Activated naive CD8-positive, alpha-beta T cell treated with anti-CD3 and anti-CD28 coated beads, Interleukin-2, amount 50 U/mL, for 24 hours (primary cell): ENCODE measurements at places on chromosomes 11 and 22.

GRCh38 chr11:127003260-127003981 is 2.9 kb upstream of the KIRREL3 start:
- peak; percentile 4 for DNase-seq
- no peaks in the 10 kb centered on the region for H3K36me3 ChIP-seq
- H3K4me3 ChIP-seq = no peak overlapping the region
- peaks cover 40% of the 10 kb centered on the region for H3K27me3 ChIP-seq
- no peaks in the 10 kb centered on the region for H3K4me1 ChIP-seq
- no peak overlapping the region for H3K27ac ChIP-seq

DNA sequence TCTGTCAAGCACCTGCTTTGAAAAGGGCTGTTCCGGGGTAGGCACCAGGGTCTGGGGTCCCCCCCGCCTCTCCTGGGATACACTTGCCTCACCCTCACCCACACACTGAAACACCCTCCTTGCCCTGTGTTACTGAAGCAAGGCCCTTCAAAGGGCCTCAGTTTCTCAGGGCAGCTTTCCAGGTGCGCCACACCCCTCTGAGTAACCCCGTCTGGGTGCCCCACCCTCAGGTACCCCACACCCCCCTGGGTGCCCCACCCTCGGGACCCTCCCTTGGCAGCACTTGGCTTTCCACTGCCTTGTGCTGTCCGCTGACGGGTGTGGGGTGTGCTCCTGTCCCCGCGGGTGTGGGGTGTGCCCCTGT is 413.6 kb downstream of the TBC1D22A start:
- H3K4me1 ChIP-seq = no peaks in the 10 kb centered on the region
- DNase-seq = no peak
- no peak overlapping the region for H3K4me3 ChIP-seq
- no peaks in the 10 kb centered on the region for H3K27me3 ChIP-seq
- H3K36me3 ChIP-seq = peaks cover 29% of the 10 kb centered on the region

GRCh38 chr11:1665313-1665712 is 31.7 kb upstream of the KRTAP5-6 start:
- no peak overlapping the region for H3K4me3 ChIP-seq
- no peaks in the 10 kb centered on the region for H3K36me3 ChIP-seq
- no peak overlapping the region for H3K27ac ChIP-seq
- peaks cover 8% of the 10 kb centered on the region for H3K4me1 ChIP-seq

DNA sequence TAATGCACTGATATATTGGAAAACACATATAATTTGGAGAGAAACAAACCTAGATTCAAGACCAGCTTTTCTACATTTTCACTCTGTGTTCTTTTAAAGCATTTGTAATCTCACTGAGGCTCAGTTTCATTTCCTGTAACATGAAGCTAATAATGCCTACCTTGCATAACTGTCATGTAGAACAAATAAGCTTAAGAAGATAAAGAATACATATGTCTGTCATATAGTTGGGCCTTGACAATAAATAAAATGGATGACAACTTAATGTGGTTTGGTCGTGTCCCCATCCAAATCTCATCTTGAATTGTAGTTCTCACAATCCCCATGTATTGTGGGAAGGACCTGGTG is 35.2 kb upstream of the FIBIN start:
- no peaks in the 10 kb centered on the region for H3K4me1 ChIP-seq
- H3K4me3 ChIP-seq = no peak overlapping the region
- no peak overlapping the region for H3K27ac ChIP-seq
- DNase-seq = no peak
- no peaks in the 10 kb centered on the region for H3K27me3 ChIP-seq
- H3K36me3 ChIP-seq = no peaks in the 10 kb centered on the region

DNA sequence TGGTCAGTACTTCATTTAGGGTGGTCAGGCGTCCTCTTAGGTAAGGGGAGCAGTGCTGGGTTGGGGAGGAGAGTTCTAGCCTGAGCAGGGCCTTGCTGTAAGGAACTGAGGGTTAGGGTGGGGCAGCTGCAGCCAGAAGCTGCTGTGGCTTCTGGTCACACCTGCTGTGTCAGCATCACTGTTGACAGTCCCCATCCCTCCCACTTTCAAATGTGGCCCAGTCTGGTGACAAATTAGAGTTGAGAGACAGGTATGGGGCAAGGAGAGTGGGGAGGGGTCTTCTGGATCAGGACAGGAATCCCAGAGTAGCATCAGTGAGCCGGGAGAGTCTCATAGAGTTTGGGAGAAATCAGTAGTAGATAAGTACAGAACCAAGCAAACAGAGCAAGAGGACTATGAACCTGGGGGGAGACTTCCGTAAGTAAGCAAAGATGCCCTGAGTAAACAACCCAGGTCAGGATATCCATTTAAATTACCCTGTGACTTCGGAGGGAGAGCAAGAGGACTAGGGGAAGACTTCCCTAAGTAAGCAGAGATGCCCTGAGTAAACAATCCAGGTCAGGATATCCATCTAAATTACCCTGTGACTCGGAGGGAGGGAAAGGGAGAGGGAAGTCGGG is 53.7 kb downstream of the PPP6R2 start:
- H3K27me3 ChIP-seq = no peaks in the 10 kb centered on the region
- H3K27ac ChIP-seq = no peak overlapping the region
- peaks cover 18% of the 10 kb centered on the region for H3K4me1 ChIP-seq

DNA sequence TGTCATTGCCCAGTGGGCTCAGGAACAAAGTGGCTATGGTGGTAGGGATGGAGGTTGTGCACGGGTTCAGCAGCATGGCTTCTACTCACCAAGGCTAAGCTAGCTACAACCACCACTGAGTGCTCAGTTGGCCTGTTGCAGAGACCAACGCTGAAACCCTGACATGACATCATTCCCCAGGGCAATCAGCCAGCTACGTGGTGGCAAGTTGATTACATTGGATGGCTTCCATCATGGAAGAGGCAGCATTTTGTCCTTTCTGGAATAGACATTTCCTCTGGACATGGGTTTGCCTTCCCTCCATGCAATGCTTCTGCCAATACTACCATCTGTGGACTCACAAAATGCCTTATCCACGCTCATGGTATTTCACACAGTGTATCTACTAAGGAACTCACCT is 634.3 kb downstream of the OPCML start:
- H3K27me3 ChIP-seq = no peaks in the 10 kb centered on the region
- H3K27ac ChIP-seq = no peak overlapping the region
- H3K4me1 ChIP-seq = no peaks in the 10 kb centered on the region
- no peaks in the 10 kb centered on the region for H3K36me3 ChIP-seq

DNA sequence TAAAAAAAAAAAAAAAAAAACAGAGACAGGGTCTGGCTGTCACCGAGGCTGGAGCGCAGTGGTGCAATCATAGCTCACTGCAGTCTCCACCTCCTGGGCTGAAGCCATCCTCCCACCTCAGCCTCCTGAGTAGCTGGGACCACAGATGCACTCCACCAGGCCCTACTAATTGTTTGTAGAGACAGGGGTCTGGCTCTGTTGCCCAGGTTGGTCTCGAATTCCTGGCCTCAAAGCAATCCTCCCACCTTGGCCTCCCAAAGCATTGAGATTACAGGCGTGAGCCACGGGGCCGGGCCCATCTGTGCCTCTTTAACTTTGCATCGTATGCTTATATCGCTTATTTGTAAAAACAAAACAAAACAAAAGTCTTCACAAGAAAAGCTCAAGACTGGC is 3.1 kb downstream of the CPT1A start:
- peak; percentile 43 for DNase-seq
- H3K36me3 ChIP-seq = no peaks in the 10 kb centered on the region
- H3K27me3 ChIP-seq = peaks cover 1% of the 10 kb centered on the region

DNA sequence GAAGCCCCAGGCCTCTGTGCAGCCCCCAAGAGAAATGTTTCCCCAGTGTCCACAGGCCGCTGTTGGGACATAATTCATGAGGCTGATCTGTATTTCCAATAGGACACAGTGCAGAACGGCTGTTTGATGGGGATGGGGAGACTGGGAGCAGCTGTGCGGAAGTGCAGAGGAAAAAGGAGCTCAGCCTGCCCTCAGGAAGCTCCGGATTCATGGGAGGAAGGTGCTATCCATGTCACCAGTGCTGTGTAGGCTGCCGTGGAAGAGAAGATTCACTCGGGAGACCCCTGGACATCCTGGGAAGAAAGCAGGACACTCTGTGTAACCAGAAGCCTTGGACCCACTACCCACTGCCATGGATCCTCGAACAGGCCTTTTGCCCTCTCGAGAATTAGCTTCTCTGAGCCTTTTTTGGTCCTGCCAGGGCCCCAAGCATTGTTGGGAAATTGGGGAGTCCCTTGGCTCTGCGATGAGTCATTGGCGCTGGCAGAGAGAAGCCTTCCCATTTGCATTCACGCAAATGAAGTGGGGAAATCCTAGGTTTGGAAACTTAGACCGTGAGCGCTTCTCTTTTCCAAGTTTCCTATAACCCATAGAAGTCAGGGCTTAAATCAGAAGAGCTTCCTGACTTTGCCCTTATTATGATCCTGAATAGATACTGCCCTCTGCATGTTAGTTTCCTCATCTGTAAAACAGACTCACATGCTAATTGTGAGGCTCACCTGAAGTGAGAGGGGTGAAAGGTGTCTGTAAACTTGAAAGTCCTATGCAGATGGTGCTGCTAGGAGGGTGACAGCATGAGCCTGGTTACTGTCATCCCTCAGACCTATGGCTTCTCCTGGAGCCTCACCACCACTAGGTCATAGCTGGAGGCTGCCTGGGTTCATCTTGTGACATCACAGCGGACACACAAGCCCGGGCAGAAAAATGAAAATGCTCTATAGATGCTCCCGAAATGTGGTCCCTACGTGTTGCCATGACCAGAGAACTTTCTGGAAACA is 229.2 kb upstream of the B3GAT1 start:
- H3K36me3 ChIP-seq = no peaks in the 10 kb centered on the region
- H3K4me1 ChIP-seq = no peaks in the 10 kb centered on the region
- no peak overlapping the region for H3K27ac ChIP-seq
- H3K27me3 ChIP-seq = peaks cover 1% of the 10 kb centered on the region
- no peak overlapping the region for H3K4me3 ChIP-seq

DNA sequence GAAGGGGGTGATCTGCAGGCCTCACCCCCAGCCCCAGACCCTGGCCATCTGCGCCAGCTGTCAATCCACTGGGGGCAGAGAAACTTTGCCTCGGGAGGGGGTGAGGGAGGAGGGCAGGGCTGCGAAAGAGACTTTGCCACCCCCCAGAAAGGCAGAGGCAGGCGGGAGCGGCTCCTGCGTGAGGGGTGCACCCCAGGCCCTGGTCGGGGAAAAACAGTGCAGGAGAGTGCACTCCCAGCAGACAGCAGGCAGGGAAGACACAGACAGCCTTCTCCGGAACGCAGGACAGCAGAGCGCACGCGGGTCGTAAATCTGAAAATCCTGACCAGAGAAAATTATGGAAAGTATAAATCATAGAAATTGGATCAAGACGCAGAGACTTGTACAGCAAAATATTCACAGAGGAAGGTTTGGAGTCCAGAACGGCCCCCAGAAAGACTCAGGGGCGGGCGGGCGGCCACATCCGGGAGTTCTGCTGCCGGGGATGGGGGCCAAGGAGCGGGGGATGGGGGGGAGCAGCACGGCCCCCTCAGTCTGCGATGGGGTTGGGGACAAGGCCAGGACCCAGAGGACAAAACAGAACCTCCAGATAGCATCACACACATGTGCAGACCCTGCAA is 8.0 kb upstream of the MRPL23 start:
- H3K27ac ChIP-seq = no peak overlapping the region
- no peaks in the 10 kb centered on the region for H3K27me3 ChIP-seq
- H3K36me3 ChIP-seq = no peaks in the 10 kb centered on the region

DNA sequence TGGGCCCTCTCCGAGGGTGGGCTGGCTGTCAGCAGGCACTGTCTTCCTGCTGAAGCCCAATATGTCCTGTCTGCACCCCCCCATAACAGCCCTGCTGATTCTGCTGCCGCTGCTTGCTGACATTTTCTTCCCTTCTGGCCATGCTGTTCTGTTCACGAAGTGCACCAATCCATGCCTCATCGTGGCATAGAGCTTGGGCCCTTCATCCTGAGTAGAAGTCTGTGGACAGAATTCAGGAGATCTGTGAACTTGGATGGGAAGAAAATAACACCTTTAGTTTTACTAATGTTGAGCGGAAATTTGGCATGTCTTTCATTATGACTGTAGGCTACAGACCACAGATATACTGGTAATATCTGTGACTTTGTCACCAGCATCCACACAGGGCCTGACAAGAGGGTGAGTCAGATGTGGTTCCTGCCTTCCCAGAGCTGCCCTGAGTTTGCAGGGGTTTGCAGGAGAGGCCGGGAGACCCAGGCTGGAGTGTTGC is 14.1 kb upstream of the KIAA0930 start:
- H3K27me3 ChIP-seq = no peaks in the 10 kb centered on the region
- DNase-seq = peak; percentile 29
- H3K4me1 ChIP-seq = peaks cover 21% of the 10 kb centered on the region
- H3K27ac ChIP-seq = peak overlapping the region; percentile 86
